ENCODE measurements at places on chromosomes 11 and 22. TPM values are rescaled to one million over a fixed set of nuclear protein-coding genes. Genes with fewer than 3 reads are reported as not detected.

MUC6 gene
- not detected for total RNA-seq

CRYBA4 gene
- total RNA-seq, result not detected

ZNHIT2 gene
- total RNA-seq, result 13.7 TPM

TMPRSS4 gene
- total RNA-seq, result not detected

- H3K36me3 ChIP-seq, result no peaks in the 10 kb centered on the region
- no peaks in the 10 kb centered on the region for H3K4me1 ChIP-seq
- H3K4me3 ChIP-seq, result no peak overlapping the region
- no peak overlapping the region for H3K27ac ChIP-seq
- DNase-seq, result no peak
Measured at GRCh38 chr22:43329061-43329460, 14.1 kb downstream of the SCUBE1 start.

DNA sequence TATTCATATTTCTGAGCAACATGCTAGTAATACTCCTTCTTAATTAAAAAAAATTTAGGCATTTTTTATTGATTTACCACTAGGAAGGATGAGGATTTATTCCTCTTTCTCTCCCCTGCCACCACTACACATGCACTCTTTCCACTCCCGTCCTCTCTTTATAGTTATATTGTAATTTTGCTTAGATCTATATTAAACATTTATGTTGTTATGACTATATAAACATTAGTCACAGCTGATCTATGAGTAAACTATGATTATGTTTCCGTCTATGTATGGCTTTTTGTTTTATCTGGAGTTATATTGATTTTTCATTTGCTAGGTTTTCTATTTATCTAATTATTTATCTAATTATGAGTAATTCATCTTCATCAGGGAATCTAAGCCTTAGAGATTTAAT is 17.8 kb downstream of the CCDC15 start:
- DNase-seq, result no peak
- no peak overlapping the region for H3K4me3 ChIP-seq
- H3K4me1 ChIP-seq, result no peaks in the 10 kb centered on the region
- H3K27me3 ChIP-seq, result no peaks in the 10 kb centered on the region
- H3K27ac ChIP-seq, result no peak overlapping the region
- no peaks in the 10 kb centered on the region for H3K36me3 ChIP-seq

- no peak overlapping the region for H3K4me3 ChIP-seq
- DNase-seq, result no peak
- H3K4me1 ChIP-seq, result peaks cover 9% of the 10 kb centered on the region
- peaks cover 37% of the 10 kb centered on the region for H3K27me3 ChIP-seq
Measured at GRCh38 chr22:32572741-32573500, 98.3 kb downstream of the FBXO7 start.

- no peaks in the 10 kb centered on the region for H3K36me3 ChIP-seq
- H3K27ac ChIP-seq, result no peak overlapping the region
- no peak overlapping the region for H3K4me3 ChIP-seq
- H3K4me1 ChIP-seq, result peaks cover 30% of the 10 kb centered on the region
- peaks cover 62% of the 10 kb centered on the region for H3K27me3 ChIP-seq
- no peak for DNase-seq
Measured at GRCh38 chr11:114171257-114172054, 111.9 kb downstream of the ZBTB16 start.

GRCh38 chr22:20843501-20843900 is 15.1 kb downstream of the PI4KA start:
- no peaks in the 10 kb centered on the region for H3K36me3 ChIP-seq
- no peak overlapping the region for H3K27ac ChIP-seq
- H3K27me3 ChIP-seq, result no peaks in the 10 kb centered on the region
- H3K4me3 ChIP-seq, result no peak overlapping the region
- DNase-seq, result no peak
